ENCODE measurements at places on chromosomes 13 and 19.

- no peak for DNase-seq
Measured at GRCh38 chr19:16207490-16208025, 9.8 kb downstream of the AP1M1 start.

- no peak for DNase-seq
Measured at GRCh38 chr19:4326837-4327251, 11.8 kb downstream of the STAP2 start.

DNA sequence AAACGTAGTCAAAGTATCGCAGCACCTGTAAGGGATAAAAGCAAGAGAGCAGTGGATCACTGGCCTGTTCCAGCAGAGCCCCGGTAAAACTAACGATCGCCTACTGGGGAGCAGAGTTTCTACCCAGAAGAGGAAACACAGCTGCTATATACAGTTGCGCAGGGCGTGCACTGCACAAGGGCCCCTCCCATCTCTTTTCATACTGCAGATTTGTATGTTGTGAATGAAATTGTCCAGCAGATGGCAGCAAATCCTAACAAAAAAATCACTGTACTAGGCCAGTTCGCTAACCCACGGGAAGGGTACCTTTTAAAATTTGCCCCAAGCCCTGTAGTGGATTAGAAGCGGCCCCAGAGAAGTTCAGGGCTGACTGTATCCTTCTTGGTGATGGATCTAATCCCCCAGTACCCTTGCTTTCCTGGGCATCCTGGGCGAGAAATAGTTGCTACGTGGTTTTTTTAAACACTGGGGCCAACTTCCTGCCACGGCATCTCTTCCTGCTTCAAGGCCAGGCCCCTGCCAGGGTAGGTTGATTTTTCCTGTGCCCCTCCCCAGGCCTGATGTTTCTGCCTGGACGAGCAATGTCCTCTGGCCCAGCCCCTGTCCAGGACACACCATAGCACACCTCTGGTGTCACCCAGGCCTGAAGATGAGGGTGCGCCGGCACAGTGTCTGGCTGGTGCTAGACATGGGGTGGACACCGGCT, 127.0 kb downstream of the IER2 start:
- DNase-seq = no peak

GRCh38 chr13:49308097-49308875, 60.6 kb downstream of the CDADC1 start:
- DNase-seq = no peak

- DNase-seq = no peak
Measured at GRCh38 chr19:518598-519231, 11.4 kb downstream of the TPGS1 start.

- no peak for DNase-seq
Measured at GRCh38 chr13:27362064-27362751, 62.2 kb upstream of the GTF3A start.

DNA sequence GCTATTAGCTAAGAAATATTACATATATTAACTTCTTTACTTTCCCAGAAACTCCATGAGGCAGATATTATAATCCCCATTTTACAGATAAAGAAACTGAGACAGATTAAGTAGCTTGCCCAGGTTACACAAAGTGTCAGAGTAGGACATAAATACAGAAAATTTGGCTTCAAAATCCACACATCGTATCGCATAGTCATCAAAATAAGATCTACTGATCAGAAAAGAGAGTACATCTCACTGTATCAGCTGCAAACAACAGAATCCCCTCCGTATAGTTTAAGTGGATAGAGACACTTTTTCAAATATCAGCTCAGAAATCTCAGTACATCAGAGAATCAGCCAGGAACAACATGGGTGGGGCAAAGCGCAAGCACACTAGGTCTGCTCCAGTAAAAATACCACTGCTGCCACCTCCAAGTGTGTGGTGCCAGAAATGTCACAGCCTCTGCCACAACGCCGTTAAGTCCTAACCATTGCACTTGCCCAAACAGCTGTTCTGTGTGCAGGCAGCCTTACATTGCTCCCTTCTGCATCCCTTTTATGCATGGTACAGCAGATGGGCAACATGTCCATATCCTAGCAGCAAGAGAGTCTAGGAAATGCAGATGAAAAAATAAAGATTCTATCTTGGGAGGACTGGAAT, 204.8 kb downstream of the KLF12 start:
- no peak for DNase-seq

- no peak for DNase-seq
Measured at GRCh38 chr19:58579473-58580142, 6.5 kb upstream of the MZF1 start.

DNA sequence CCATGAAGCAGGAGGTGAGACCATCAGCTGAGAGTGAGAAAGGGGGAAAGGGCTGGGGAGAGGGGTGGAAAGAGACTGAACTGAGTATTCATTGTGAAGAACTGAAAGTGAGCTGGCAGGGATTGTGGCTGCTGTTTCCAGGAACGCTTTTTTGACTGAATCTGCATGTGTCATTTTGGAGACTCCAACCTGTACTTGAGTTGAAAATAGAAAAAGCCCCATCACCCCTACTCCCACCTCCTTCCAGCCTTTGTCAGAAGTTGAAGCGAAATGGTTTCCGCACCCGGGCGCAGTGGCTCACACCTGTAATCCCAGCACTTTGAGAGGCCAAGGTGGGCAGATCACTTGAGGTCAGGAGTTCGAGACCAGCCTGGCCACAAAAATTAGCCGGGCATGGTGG, 128.0 kb upstream of the GPR12 start:
- DNase-seq = no peak

- no peak for DNase-seq
Measured at GRCh38 chr13:98301721-98302120, 124.7 kb upstream of the RNF113B start.

DNA sequence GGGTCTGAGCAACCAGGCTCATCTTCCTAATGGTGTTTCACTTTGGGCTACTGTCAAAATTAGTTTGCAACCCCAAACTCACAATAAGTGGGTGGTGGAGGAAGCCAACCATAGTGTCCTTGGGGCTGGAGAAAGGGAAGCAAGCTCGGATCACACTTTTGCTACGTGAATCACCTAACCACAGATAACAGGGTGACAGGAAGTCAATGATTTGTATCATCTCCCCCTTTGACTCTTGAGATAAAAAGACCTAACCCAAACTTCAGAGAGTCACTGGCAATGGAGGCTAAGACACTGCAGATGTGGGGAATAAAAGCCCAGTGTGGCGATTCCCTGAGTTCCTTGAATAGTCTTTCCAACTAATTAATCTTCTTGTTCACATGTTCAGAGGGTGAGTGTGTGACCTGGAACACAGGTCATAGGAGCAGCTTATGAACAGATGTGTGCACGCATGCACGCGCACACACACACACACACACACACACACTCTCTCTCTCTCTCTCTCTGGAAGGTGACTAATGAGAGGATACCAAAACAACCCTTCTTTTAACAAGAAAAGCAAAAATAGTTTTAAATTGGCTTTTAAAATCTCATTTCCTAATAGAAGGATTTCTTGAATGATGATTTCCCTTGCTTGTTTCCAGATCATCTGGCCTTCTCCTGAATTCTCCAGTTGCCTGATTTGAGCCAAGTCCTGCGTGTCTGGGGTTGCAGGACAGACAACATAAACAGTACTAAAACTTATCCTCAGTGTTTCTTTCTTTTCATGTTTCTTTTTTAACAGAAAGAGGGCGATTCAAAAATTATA, 21.2 kb upstream of the DOCK9 start:
- DNase-seq = no peak

- DNase-seq = no peak
Measured at GRCh38 chr13:107203146-107203847, 635.4 kb upstream of the ARGLU1 start.

DNA sequence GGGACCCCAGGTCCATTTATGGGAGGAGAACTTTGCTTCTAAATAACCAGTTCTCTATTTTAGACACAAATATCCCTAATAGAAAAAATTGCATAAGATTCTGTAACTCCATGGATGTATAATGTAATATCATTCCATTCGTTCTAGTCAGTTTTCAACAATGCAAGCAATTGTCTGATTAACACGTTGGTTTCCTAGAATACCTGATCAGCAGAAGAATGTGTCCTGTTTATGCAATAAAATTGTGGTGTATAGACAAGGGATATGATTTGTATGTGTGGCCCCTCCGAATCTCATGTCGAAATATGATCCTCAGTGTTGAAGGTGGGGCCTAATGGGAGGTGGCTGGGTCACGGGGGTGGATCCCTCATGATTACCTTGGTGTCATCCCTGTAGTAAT, 62.1 kb downstream of the RUBCNL start:
- no peak for DNase-seq

DNA sequence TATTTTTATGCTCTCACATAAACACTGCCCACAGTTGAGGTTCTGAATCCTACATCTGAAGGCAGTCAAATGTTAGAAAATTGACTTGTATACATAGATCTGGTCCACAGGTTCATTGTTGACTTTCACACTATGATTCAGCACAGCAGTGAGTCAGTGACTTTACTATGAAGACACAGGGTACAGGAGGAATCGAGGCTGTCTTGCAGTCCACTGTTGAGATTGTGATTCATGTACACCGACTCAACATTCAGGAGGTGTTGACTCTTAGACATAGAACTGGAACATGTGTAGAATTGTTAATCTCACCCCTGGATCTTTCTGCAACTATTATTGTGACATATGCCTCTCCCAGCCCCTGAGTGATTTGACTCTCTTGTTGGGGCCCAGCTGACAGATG, 74.3 kb upstream of the ZNF43 start:
- DNase-seq = no peak

GRCh38 chr19:6108721-6109633, 1.3 kb downstream of the RFX2 start:
- DNase-seq = no peak

- DNase-seq = no peak
Measured at GRCh38 chr13:103178986-103179943, 113.0 kb upstream of the SLC10A2 start.

- DNase-seq = no peak
Measured at GRCh38 chr13:57820924-57821323, 189.4 kb downstream of the PCDH17 start.

DNA sequence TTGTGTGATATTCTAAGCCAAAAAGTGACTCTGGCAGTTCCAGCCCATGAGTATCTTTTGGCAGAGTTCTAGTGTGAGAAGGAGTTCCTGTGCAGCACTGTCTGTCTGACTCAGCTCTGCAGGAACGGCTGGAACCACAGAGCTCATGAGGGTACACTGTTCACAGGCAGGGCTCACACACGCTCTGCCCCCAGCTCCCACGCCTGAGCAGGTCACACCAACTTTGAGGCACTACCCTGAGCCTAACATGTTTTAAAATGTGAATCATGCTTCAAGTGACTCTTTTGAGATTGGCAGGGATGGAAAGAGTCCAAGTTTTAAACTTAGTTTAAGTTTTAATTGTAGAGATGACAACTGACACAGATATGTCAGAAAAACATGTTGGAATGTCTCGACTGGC, 1203.3 kb downstream of the UQCRFS1 start:
- DNase-seq = peak; percentile 16

DNA sequence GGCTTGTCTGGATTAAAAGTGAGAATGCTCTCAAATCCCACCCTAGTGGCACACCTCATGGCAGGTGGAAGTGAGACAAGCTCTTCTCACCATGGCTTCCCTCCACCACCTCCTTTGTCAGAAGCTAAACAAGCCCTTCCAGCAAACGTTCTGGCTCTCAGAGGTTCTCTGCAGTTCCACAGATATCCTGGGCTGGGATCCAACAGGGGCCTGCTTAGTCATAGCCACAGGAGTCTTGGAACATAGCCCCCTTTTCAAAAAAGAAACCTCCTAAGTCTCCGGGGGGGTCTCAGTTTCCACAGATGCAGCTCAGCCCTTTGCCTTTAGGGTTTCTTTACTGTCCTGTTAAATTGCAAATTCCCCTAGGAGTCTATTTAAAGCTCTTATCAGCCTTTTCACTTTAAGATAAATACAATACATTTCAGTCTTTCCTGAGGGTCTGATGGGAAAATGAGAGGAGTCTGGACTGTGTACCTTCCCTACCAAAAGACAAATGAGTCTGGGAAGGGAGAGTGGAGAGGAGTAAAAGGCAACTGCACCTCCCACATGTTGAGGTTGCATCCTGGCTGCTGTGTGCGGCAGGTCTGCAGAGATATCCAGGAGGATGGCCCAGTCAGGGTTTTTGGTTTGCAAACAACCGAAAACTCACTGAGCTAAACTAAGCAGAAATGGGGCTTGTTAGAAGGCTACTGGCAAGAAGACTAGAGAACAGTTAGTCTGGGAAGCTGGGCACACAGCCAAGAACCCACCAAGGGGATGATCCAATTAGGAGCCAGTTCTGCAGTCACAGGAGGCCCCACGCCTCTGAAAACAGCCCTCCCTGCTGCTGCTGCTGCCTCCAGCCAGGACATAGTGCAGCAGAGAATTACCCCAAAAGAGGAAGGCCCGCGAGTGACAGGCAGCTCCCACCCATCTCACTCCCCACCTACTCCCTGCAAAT, 41.4 kb upstream of the SERP2 start:
- no peak for DNase-seq

GRCh38 chr13:64704121-64704649, 2526.0 kb downstream of the PCDH9 start:
- no peak for DNase-seq

GRCh38 chr13:43961909-43962308, 82.2 kb downstream of the LACC1 start:
- DNase-seq = no peak

GRCh38 chr19:56314018-56314380, 640 bp downstream of the ZSCAN5A start:
- DNase-seq = no peak

DNA sequence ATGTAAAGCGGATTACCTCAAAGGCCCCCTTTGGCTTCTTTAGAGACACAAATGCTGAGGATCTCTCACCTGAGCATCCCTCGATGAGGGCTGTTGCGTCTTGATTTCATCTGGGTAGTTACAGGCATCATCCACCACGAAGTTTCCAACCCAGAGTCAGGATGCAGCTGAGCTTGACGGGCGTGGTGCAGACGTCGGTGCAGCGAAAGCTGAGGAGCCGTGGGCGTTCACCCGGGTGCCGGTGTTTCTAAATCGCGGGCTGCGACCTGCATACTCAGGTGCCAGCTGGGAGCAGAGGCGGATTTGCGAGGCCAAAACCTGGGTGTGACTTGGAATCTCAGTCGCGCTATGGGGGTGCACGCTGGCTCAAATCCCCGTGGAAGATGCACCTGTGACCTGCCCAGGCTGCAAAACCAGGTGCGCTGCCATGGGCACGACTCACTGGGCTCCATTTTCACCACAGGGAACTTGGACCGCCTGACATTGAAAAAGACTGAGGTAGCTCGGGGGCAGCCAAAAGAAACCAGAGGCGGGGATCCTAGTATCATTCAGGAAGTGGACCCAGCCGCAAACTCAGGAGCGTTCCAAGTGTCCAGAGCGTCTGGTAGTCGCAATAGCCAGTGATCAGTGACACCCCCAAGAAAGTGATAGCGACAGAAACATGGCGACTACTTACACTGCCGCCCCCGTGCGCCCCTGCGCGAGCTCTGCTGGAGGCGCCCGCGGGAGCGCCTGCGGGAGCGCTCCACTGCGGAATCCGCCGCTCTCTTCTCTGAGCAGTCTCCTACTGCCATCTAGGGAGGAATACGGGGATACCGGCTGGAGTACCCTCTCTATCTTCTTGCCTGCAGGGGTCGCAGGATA, 36.4 kb upstream of the IGFL4 start:
- DNase-seq = no peak

- no peak for DNase-seq
Measured at GRCh38 chr13:93915269-93915809, 564.1 kb downstream of the DCT start.

Measured in vagina (tissue), 2 donors.